WTC11 (cell line): ENCODE measurements at places on chromosomes 6 and 20.

GRCh38 chr6:89985751-89986493, 91.7 kb downstream of the GJA10 start:
- no peak overlapping the region for H3K4me3 ChIP-seq
- no peaks in the 10 kb centered on the region; the same call in 1 of the 2 replicates for H3K27me3 ChIP-seq
- no peak overlapping the region for H3K27ac ChIP-seq
- H3K36me3 ChIP-seq, result no peaks in the 10 kb centered on the region

DNA sequence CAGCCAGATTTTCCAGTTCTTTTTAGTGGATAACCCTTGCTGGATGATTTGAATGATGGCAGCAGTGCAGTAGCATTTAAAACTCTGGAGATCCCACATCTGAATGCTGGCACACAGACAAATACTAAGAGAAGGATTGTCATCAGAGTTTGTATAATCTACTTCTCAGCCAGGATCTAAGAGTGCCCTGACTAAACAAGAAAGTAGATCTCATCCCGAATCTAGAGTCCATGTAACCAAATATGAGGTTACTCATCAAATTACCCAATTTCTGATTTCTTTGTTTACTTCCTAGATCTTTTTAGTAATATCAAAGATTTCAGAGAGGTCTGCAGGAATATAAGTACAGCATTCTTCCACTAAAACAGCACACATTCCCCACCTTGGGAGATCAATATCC, 7.8 kb downstream of the TMC2 start:
- no peaks in the 10 kb centered on the region for H3K36me3 ChIP-seq
- no peak overlapping the region for H3K4me3 ChIP-seq
- no peak overlapping the region for H3K27ac ChIP-seq
- no peak for DNase-seq
- peaks cover 29% of the 10 kb centered on the region for H3K27me3 ChIP-seq

DNA sequence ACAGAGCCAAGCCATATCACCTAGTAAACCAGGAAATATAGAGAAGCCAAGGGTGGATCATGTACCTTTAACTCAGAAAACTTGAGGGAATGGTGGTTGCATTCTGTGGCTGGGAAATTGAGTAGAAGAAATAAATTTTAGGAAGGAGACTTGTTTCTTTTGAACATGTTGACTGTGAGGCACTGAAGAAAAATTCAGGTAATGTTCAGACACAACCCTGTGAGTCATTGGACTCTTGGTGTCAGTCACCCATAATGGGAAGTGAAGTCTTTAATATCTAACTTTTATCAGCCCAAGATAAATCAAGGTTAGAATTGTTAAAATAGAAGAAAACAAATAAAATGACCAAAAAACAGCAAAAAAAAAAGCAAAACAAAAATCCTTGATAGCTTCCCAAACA, 98.8 kb upstream of the GRIK2 start:
- H3K4me1 ChIP-seq, result no peaks in the 10 kb centered on the region
- no peak overlapping the region for H3K4me3 ChIP-seq
- DNase-seq, result no peak

- H3K27me3 ChIP-seq, result no peaks in the 10 kb centered on the region
- peaks cover 18% of the 10 kb centered on the region for H3K4me1 ChIP-seq
- H3K4me3 ChIP-seq, result no peak overlapping the region
- no peak overlapping the region for H3K27ac ChIP-seq
- H3K36me3 ChIP-seq, result peaks cover 5% of the 10 kb centered on the region; the same call in 1 of the 2 replicates
Measured at GRCh38 chr20:9368893-9369292, 145.5 kb upstream of the LAMP5 start.

DNA sequence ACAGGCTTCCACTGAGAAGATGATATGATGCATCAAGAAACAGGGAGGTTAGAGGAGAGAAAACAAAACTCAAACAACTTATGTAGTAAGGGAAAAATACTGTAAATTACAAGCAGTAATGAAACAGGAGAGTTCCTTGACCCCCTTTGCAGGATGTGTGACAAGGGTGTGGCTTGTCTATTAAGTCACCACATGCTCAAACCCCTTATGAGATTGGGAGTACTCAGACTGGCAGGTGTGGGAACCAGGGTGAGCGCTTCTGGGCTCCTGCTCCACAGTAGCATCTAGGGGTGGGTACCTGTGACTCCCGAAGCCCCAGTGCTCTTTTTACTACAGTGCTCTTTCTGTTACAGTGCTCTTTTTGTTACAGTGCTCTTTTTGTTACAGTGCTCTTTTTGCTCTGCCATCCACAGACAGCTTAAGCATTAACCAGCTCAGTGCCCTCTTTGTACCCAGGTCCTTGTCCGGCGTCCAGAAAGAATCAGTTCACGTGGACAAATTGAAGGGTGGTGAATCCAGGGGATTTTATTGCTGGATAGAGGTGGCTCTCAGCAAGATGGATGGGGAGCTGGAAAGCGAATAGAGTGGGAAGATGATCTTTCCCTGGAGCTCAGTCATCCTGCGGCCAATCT, 28.7 kb downstream of the OLIG3 start:
- H3K27ac ChIP-seq, result no peak overlapping the region
- H3K36me3 ChIP-seq, result no peaks in the 10 kb centered on the region
- DNase-seq, result no peak
- H3K27me3 ChIP-seq, result no peaks in the 10 kb centered on the region; the same call in 1 of the 2 replicates

DNA sequence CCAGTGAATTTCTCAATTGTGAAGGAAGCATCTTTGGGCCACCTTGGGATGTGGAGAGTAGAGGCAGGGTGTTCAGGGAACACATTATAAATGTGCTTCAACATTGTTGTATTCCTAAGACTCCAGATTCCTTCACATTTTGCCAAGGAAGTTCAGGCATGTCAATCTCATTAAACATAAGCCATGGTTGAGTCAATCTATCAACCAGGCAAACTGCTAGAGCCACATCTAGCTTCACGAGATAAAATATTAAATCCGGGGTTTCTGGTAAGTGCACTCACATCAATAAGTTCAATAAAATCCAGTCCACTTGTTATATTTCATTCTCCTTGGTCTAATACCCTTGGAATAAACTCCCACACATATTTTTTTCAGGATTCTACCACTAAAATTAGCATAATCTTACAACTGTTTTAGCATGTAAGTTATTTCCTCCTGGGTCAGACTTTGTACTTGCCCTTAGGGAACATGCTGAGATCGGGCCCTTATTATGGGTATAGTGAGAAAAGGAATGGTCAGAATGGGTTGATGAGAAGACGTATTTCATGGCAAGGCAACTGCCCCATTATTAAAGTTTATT, 93.6 kb downstream of the ADTRP start:
- H3K4me3 ChIP-seq, result no peak overlapping the region
- peaks cover 20% of the 10 kb centered on the region for H3K4me1 ChIP-seq
- no peak overlapping the region for H3K27ac ChIP-seq
- peaks cover 18% of the 10 kb centered on the region for H3K36me3 ChIP-seq

GRCh38 chr6:148528292-148528691, 185.7 kb downstream of the SASH1 start:
- no peaks in the 10 kb centered on the region for H3K27me3 ChIP-seq
- H3K4me3 ChIP-seq, result no peak overlapping the region
- no peak for DNase-seq
- H3K36me3 ChIP-seq, result peaks cover 56% of the 10 kb centered on the region
- H3K27ac ChIP-seq, result no peak overlapping the region

DNA sequence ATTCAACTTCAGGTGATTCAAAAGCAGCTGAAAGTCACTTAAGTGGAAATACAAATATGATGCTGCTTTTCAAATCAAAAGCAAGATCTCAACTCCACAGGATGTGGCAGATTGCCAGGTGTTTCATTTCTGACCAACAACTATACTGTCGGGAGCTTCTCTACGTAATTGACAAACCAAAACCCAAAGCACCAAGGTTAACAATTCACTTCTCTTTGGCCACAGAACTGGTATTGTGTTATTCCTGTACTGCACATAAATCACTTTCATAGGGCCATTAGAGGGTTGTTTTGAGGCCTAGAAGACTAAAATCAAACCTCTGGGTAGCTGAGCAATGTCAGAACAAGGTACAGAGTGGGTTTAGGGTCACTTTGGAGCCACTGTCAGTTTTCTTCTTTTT, 169.7 kb downstream of the HAO1 start:
- H3K27ac ChIP-seq, result no peak overlapping the region
- H3K36me3 ChIP-seq, result peaks cover 10% of the 10 kb centered on the region
- peaks cover 9% of the 10 kb centered on the region for H3K4me1 ChIP-seq
- DNase-seq, result no peak
- no peaks in the 10 kb centered on the region for H3K27me3 ChIP-seq
- no peak overlapping the region for H3K4me3 ChIP-seq

GRCh38 chr6:26044140-26045064, 42.8 kb upstream of the HFE start:
- no peaks in the 10 kb centered on the region for H3K27me3 ChIP-seq
- no peak for DNase-seq
- 0 out of 2 replicates have a peak, but pooled peaks cover 5% of the 10 kb centered on the region for H3K36me3 ChIP-seq

DNA sequence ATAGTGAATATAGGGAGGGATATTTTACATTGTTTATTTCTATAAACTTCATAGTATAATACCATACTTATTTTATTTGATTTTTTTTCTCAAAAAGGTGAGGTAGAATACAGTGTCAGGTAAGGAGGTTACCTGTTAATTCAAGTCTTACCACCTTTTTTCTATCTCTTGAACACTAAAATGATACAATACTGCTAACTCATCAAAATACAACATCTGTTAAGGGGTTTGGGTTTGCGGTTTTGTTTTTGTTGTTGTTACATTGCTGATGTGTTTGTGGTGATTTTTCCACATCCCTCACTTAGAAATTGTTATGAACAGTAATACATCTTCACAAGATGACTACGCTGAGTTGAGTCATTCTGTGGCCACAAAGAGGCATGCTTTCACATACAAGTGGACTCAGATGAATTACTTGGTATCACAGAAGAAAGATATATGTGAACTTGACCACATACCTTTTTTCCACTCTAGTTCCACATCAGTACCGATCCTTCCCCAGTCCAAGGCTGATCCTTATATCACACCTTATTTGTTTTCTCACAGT, 139.4 kb upstream of the ID4 start:
- no peak for DNase-seq
- H3K36me3 ChIP-seq, result peaks cover 4% of the 10 kb centered on the region
- H3K27me3 ChIP-seq, result no peaks in the 10 kb centered on the region
- no peak overlapping the region for H3K4me3 ChIP-seq
- peaks cover 14% of the 10 kb centered on the region for H3K4me1 ChIP-seq
- no peak overlapping the region for H3K27ac ChIP-seq

GRCh38 chr6:151240036-151240685, 394 bp downstream of the AKAP12 start:
- H3K27me3 ChIP-seq, result peaks cover 23% of the 10 kb centered on the region
- peak overlapping the region; percentile 95 for H3K27ac ChIP-seq
- peak overlapping the region; percentile 90 for H3K4me3 ChIP-seq
- DNase-seq, result peak; percentile 89

GRCh38 chr6:166586424-166587156, at the start of gene RAMACL:
Gene RAMACL, minus strand, starts transcription at chr6:166586678. Its CDS starts 201 bp downstream, at chr6:166586477.
- no peaks in the 10 kb centered on the region for H3K27me3 ChIP-seq
- peaks cover 58% of the 10 kb centered on the region for H3K4me1 ChIP-seq
- DNase-seq, result peak; percentile 65
- no peaks in the 10 kb centered on the region for H3K36me3 ChIP-seq
- H3K27ac ChIP-seq, result no peak within 1 kb of the TSS; the same call in 1 of the 2 replicates

DNA sequence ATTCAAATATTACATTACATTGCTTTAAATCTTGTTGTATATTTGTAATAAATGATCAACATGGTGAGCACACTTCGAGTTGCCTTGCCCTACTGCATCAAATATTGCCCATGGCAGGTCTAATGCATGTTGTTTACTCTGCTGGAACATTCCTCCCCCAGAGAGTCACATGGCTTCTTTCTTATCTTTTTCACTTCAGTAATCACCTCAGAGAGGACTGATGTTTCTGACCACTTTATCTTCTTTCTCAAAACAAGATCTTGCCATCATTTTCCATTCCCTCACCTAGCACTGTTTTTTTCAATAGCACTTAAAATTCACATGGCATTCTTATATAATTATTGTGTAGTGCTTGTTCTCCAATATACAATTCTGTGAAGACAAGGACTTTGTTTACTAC, 243.5 kb upstream of the THEMIS start:
- H3K4me3 ChIP-seq, result no peak overlapping the region
- no peaks in the 10 kb centered on the region for H3K27me3 ChIP-seq
- H3K27ac ChIP-seq, result no peak overlapping the region
- DNase-seq, result no peak
- H3K36me3 ChIP-seq, result no peaks in the 10 kb centered on the region

- no peak for DNase-seq
- peaks cover 26% of the 10 kb centered on the region for H3K4me1 ChIP-seq
- peaks cover 15% of the 10 kb centered on the region for H3K27me3 ChIP-seq
- peak within 1 kb of the TSS; percentile 89 for H3K4me3 ChIP-seq
- H3K36me3 ChIP-seq, result peaks cover 9% of the 10 kb centered on the region
- peak within 1 kb of the TSS; percentile 87 for H3K27ac ChIP-seq
Measured at GRCh38 chr6:158168040-158168289, at the start of gene SERAC1. Gene SERAC1, minus strand, starts transcription at chr6:158168262. Its CDS starts 9,899 bp downstream, at chr6:158158363.

- peaks cover 8% of the 10 kb centered on the region for H3K36me3 ChIP-seq
- H3K27ac ChIP-seq, result no peak overlapping the region
- DNase-seq, result no peak
- no peaks in the 10 kb centered on the region for H3K4me1 ChIP-seq
- no peaks in the 10 kb centered on the region for H3K27me3 ChIP-seq
Measured at GRCh38 chr6:155782320-155782731, 326.7 kb upstream of the NOX3 start.

- H3K36me3 ChIP-seq, result 0 out of 2 replicates have a peak, but pooled peaks cover 4% of the 10 kb centered on the region
- H3K4me1 ChIP-seq, result no peaks in the 10 kb centered on the region; the same call in 1 of the 2 replicates
- H3K27ac ChIP-seq, result no peak overlapping the region
Measured at GRCh38 chr6:73803562-73804241, 107.7 kb downstream of the CD109 start.

GRCh38 chr6:133805876-133806275, 83.0 kb upstream of the TCF21 start:
- H3K27me3 ChIP-seq, result peaks cover 3% of the 10 kb centered on the region; the same call in 1 of the 2 replicates
- no peak overlapping the region for H3K4me3 ChIP-seq
- H3K36me3 ChIP-seq, result peaks cover 4% of the 10 kb centered on the region
- no peak overlapping the region for H3K27ac ChIP-seq
- DNase-seq, result no peak

- peaks cover 25% of the 10 kb centered on the region for H3K27me3 ChIP-seq
- H3K27ac ChIP-seq, result peak within 1 kb of the TSS; percentile 96
- peak; percentile 38 for DNase-seq
- H3K36me3 ChIP-seq, result no peaks in the 10 kb centered on the region
- H3K4me3 ChIP-seq, result peak within 1 kb of the TSS; percentile 90
Measured at GRCh38 chr6:7107578-7108195, at the start of gene RREB1. Gene RREB1, plus strand, starts transcription at chr6:7107961. Its CDS starts 73,951 bp downstream, at chr6:7181912.

GRCh38 chr6:143405373-143406154, 44.9 kb downstream of the ADAT2 start:
- no peak for DNase-seq
- H3K4me1 ChIP-seq, result peaks cover 26% of the 10 kb centered on the region
- no peak overlapping the region for H3K4me3 ChIP-seq
- H3K27me3 ChIP-seq, result no peaks in the 10 kb centered on the region

- DNase-seq, result no peak
- no peaks in the 10 kb centered on the region for H3K27me3 ChIP-seq
- no peaks in the 10 kb centered on the region for H3K36me3 ChIP-seq
- peak overlapping the region; percentile 94 for H3K4me3 ChIP-seq
Measured at GRCh38 chr6:26234421-26235301, 130.3 kb upstream of the BTN3A2 start.
